SW480 (cell line): ENCODE measurements at places on chromosomes 1 and 21.

GRCh38 chr21:42672699-42673458 is 19.5 kb downstream of the PDE9A start:
- peak; percentile 59 for DNase-seq

- DNase-seq, result peak; percentile 63
Measured at GRCh38 chr1:24027838-24028468, 47.8 kb upstream of the SRSF10 start.

DNA sequence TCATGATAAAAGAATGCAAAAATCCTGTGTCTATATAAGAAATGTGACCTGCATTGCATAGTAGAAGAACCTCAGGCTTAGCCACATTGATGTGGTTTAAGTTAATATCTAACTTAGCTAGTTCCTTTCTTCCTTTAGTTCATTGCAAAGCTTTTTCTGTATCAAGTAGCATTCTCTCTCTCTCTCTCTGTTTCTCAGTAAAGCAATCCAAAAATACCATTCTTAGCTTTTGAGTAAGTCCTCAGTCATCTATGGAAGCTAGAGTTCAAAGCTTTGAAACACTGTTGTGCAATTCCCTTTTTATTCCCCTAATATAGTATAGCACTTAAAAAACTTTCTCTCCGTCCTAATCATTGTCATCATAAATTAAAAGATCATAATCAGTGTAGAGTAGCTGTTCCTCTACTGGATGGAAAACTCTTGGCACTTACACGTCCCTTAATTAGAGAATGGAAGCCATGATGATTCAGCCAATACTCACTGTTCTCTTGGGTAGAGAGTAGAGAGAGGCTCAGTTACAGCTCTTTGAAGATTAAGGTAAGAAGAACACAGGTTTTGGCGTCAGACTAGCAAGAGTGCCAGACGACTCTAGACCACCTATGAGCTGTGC is 350.3 kb upstream of the LYPLAL1 start:
- peak; percentile 9 for DNase-seq

DNA sequence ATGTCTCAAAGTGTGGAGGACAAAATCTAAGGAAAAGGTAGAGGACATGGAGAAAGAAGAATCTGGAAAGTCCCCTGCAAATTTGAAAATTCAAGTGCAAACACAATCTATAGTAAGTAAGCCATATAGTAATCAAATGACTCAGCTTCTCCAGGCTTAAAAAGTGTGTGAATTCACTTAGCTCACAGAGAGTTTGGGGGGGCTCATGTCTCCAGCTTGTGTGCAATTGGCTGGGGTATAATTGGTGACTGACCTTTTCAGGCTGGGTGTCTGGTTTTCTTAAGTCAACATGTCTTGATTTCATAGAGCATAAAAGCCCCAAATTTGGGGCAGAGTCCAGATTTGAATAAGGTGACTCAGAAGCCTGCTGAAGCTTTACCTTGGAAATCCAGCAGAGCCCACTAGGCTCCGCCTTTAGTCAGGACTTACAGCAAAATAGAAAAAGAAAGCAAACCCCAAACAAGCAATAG is 8.6 kb downstream of the CLDN14 start:
- DNase-seq, result no peak

DNA sequence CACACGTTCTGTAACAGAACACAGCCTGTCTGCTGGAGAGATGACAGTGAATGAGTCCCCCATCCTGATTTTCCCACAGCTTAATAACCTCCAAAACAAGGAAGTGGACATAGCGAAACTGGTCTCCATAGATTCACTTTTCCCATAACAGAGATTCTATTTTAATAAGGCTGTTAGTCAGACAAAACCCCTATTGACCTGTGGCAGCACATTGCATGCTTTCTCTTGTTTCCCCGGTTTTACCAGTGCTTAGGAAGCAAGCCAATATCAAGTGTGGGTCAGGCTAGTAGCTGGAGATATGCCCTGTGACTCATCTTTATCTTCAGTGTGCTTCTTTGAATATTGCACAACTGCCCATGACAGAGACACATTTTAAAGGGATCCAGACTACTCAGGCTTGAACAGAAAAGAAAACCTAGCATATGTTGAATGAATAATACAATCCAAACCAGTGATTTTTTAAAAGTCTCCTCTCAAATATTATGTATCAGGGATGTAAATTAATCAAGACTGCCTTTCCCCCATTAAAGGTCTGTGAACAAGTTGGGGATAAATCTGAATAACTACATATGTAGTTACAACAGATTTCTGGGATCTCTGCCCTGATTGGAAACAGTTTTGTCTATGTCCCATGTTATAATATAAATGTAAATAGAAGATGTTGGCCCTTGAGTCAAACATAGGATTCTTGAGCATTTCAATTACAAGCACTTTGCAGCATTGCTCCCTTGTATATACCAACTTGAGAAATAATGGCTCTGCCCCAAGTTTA is 11.9 kb upstream of the CLDN8 start:
- peak; percentile 34 for DNase-seq

DNA sequence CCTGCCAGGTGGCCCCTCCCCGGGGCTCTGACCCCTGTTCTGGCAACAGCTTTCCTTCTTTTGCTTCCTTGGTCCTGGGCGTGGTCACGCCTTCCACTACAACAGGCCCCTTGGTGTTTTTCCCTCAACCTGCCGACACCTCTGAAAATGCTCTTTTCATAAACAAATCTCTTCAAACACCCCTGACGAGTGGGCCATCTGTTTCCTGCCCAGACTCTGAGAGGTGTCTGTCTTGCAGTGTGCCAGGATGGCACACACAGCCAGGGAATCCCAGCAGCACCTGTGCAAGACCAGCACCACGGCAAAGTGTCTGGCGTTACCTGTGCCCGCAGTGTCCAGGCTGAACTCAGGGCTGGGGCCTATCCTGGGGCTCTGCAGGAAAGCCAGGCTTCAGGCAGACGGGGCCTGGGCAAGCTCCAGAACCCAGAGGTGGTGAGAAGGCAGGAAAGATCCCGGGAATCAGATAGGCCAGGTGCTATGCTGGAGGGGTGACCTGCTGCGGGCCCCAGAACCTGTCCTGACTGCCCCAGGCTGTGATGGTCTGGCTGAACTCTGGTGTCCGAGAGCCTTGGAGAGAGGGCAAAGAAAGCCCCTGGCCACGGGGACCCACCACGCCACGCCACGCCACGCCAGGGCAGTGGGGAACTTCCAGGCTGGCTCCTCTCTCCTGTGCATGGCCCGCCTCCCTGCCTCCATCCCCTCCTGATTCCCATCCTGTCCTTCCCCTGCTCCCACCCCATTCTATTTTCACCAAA is 88.9 kb downstream of the SIK1 start:
- DNase-seq, result no peak

DNA sequence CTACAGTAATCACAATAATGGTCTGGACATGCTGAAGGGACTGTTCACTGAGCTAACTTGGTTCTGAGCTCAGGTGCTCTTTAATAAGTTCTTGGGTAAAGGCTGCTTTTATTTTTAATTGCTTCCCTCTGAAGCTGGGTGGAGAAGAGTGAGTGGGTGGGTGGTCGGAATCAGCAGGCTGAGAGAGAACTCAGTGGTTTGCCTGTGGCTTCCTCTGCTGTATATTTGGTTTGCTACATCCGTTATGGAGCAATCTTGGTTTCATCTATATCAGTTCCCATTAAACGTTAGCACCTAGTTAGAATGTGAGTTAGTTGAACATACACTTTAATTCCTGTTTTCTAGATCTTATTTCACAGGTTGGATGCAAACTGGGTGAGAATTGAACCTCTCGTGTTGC is 23.3 kb downstream of the CNIH4 start:
- DNase-seq, result no peak

- DNase-seq, result no peak
Measured at GRCh38 chr1:183480971-183481441, 8.7 kb downstream of the SMG7 start.
